ENCODE measurements at places on chromosomes 2 and 18.
A peak's percentile ranks its signal among the peaks of the same experiment; 100 is the strongest.

DNA sequence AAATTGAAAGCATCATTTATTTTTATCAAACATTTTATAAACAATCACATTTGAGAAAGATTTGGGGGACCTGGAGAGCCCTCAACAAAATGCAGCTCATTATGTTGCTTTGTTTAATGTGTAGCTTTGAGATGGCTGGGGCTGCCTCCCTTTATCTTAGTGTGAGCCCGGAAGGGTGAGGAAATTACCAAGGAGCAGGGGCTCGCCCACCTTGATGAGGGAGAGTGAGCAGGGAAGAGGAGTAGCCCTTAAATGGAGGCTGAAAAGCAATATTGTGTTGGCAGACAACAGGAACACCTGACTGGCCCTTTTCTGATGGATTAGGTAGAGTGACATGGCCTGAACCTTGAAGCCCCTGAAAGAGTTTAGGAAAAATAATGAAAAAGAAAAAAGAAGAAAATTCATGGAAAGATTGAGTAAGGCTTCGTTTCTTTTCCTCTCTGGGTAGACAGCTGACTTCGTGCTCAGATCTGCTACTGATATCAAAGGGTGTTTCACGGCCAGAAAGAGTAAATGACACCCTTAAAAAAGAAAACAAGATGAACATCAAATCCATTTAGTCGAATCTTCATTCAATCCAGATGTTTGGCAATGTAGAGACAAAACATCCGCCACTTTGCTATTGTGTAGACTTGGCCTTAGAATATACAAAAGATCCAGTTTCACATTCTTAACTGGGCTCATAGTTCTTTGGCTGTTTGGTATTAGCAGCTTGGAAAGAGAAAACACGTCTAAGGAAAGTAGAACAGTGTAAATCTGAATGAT, 206.5 kb upstream of the TCF4 start:
- DNase-seq = no peak

DNA sequence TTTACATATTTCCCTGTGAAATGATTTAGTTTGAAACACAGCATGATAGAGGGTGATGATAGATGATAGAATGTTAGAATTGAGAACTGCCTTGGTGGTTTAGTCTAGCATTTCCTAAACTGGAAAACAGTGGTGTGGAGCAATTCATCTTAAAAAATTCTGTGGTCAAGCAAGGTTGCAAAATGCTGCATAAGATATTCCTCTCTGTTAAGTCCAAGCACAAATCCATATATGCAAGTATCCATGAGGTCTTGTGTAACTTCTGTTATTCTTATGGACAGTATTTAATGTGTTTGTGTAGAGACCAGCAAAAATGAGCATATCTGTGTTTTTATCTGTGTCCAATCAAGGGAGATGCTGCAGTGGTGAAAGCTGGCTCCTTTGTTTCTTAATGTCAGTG, 30.0 kb downstream of the CPS1 start:
- DNase-seq = no peak

DNA sequence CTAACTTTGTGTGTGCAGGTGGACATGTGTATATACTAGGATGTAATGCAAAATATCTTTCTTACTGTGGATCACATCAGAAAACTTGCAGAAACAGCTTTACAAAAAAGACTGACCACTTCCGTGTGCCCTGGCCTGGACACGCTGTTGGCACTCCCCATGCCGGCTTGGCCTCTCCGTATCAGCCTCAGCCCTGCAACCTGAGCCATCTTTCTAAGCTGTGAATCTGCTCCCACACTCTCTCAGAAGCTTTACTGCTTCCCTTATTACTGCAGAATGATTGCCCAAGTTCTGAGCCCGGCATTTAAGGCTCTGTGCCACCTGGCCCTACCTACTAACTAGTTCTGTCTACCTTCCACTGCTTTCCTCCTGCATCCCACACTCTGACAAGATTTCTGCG, 37.8 kb downstream of the MYO7B start:
- DNase-seq = no peak

GRCh38 chr18:58140387-58141325, 96.6 kb downstream of the NEDD4L start:
- DNase-seq = no peak

- DNase-seq = peak; percentile 70
These were observed 1.7 kb upstream of the MGAT5 start for GRCh38 chr2:134252092-134252750.

DNA sequence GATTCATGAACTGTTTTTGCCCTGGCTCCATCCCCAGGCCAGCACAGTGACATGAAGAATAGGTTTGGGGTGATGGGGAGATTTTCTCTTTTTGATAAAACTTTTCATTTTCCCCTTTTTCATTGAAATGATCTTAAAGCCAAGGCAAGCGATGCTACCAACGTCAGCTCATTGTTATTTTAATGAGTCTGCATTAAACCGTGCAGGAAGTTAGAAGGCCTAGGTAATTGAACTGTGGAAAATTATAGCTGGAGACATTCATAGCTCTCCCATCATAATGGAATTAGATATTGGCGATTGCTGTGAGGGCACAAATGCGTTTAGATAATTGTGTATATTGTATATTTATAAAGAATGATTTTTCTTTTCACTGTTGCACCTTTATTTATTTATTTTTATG, 33.2 kb downstream of the SMARCAL1 start:
- DNase-seq = no peak

DNA sequence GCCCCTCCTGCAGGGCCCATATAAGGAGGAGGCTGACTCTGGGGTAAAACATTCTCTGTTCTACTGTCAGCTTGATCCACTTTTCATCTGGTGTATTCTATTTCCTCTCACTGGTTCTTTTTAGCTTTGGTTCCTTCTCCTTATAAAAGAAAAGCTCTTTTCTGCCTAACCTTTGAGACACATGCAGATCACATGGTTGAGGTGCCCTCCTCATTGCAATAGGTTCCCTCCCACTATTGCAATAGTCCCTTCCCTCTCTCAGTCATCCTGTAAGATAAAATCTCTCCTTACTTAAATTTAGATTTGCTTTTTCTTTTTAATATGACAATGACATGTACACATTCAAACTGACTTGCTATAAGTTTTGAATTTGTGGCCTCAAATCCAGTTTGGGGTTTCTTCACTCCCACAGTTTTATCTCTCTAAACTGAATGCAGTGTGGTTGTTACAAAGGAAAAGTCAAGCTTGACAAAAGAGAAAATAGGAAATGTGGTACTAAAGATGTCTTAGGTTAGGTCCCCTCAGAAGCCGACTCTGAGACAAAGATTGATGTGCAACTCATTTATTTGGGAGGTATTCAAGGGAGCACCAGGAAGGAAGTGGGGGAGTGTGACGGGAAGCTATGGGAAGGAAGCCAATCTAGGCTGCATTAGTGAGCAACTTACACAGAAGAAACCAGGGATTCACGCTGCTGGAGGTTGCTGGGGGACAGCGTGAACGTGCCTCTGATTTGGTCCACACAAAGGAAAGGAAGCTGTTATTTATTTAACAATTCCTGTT, 127.6 kb upstream of the LINC00305 start:
- DNase-seq = no peak

DNA sequence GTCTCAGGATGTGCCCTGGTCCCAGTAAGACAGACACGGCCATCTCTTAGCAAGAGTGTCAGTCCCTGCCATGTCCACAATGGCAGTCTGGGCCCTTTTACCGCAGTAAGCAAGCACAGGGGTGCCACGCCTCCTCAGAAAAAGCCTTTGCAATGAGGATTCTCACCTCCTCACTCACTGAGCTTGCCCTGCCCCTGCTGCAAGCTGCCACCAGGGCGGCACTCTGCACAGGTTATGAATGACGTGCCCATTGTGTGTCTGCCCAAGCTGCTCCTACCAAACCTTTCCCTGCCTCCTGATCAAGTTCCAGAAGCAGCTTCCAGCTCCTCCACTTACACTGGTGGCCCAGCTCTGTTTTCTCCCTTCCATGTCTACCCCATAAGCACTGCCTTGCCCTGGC, 23.3 kb downstream of the ERCC3 start:
- DNase-seq = no peak
